ENCODE measurements at places on chromosomes 1 and 21.

DNA sequence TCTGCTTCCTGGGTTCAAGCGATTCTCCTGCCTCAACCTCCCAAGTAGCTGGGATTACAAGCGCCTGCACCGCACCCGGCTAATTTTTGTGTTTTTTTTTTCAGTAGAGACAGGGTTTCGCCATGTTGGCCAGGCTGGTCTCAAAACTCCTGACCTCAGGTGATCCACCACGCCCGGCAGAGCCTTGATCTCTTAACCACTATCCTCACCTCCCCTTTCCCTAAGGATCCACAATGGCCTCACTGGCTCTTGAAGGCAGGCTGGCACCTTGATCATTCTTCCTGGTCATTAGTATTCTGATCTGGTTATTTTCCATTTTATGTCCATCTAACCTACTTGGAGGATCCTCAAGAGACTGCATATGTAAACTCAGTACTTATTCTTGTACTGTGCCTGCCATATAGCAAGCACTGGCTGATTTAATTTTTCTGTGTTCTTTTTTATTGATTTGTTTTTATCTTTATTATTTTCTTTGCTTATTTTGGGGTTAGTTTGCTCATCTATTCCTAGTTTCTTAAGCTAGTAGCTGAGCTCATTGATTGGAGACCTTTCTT is 6.3 kb downstream of the RCC1 start:
- no peak for DNase-seq

DNA sequence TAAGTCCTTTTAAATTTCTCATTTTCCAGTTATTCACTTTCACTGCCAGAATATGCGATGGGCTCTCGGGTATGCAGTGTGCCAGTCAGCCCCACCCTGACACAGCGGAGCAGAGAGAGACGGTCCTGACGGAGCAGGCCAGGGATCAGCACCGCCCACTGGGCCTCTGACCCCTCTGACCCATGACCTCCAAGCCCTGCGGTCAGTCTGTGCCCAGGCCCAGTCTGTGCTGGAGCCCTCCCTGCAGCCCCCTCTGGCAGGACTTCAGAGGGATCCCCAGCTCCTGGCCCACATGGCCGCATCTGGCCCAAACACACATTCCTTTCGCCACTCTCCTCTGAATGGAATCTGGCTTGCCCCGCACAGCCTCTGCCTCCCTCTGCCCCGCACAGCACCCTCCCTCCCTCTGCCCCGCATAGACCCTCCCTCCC is 43.4 kb upstream of the COL6A2 start:
- DNase-seq = no peak

DNA sequence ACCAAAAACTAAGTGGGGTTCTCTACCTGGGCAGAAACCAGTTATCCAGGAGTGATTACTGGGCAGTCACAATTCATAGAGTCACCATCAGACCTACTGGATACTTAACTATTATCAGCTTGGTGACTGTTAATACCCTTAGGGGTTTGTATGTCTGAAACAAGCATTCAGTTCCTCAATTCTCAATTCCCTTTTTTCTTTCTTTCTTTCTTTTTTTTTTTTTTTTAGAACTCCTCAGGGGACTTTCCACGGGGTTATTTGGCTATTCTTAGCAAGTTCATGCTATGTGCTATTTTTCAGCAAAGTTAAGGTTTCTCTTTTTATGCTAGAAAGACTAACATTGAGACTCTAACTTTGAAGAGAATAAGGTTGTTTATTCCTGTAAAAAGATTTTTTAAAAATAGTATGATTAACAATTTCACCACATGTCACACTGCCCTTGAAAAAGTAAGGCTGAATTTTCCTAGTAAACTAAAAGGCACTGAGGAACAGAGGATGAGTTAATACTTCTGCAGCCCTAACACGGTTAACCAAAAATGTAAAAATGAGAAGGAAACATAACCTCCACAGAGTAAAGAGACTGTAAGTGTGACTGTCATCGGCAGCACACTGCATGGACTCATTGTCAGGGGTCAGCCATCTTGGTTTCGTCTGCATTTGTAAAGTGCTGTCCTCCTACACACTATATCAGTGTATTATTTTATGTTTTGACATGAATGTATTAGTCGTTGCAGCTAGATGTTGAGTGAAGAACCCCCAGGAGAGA is 310.2 kb downstream of the NTNG1 start:
- DNase-seq = no peak

DNA sequence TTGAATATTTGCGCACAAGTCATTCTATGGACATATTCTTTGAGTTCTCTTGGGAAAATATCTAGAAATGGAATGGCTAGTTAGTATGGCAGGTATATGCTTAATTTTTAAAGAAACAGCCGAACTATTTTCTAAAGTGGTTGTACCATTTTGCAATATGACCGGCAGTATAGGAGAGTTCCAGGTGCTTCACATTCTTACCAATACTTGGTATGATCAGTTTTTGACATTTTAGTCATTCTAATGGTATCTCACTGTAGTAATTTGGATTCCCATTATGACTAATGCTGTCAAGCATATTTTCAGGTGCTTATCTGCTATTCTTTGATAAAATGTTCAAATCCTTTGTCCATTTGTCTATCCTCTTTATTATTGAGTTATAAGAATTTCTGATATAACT is 20.6 kb downstream of the ATPAF1 start:
- DNase-seq = no peak

GRCh38 chr1:224251741-224252146 is 68.7 kb downstream of the DEGS1 start:
- no peak for DNase-seq

DNA sequence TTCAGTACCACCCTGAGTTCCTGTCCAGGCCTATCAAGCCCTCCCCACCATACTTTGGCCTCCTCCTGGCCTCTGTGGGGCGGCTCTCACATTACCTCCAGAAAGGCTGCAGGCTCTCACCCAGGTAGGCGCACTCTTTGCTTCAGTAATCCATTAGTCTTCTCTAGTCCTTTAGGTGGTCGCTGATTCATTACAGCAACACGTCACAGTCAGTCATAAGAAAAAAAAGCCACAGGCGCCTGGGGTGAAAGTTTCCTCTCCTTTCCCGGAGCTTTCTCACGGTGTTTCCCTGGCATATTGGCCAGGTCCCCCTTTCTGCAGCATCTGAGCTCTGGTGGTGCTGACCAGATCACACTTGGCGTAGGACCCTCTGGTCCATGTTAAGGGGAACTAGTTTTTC is 12.1 kb downstream of the SLFNL1 start:
- no peak for DNase-seq

DNA sequence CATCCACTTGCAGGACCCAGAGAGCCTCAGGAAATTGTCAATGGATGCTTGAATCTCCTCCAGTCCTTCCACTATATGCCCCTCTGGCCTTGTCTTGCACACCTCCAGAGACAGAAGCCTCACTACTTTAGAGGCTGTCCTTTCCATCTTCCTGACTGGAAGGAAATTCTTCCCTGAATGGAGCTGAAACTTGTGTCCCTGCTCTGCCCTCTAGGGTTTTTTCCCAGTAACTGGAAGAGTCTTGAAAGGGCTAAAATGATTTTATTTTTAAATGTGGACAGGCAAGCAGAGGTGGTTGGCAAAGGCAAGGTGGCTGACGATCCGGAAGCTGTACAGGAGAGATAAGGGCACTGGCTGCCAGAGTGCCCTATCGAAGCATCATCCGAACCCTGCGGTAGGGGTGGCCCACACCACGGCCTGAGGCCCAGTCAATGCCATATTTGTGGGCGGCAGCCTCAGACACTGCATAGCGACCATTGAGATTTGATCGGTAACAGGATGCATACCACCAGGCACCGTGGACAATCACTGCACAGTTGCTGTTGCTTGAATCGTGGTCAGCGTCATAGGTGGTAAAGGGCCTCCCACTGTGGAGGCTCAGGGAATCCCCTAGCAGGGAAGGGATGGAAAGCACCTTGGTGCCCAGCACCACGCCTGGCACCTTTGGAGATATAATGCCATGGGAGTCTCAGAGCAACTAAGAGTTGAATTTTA is 2.3 kb upstream of the MAP3K6 start:
- DNase-seq = no peak

- no peak for DNase-seq
Observed at GRCh38 chr1:164154622-164155021, 404.4 kb upstream of the PBX1 start.

- peak; percentile 69 for DNase-seq
Observed at GRCh38 chr1:187883356-187883755, 1054.6 kb downstream of the PLA2G4A start.

DNA sequence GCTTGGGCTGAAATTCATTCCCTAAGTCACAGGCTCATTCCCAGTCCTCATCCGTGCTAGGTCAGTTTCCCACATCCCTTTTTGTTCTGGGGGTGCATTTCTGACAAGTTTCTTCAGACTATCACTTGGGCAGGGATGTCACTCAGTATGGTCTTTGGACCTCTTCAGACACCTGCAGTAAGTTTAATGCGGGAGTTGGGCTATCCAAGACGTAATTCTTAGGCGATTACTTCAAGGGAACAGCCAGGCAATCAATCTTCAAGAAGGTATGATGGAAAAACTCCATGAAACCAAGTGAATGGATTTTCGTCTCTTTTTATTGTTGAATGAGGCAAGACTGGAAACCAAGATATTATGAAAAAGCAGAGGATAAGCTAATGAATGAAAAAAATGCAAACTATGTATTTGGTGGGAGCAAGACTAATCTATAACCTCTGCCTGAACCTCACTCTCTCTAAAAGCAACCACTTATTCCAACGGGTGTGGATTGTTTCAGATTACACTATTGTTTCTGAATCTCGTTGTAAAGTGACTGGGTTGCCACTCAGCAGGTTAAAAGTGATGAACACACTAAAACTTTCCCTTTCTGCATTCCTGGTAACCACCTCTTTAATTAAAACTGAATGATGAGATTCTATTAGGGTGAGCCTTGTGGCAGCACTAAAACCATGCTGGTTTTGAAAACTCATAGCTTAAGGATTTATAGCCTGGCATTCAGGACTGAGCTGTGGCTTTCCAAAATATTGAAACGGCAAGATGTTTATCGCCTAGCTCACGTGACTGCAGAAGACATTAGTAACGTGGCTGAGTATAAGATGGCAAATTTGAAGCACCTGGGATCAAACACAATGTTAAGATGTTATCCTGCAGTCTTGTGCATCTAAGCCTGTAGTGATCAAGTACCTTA is 1.1 kb downstream of the RASAL2 start:
- DNase-seq = no peak

GRCh38 chr21:25283720-25284119 is 323.6 kb downstream of the MRPL39 start:
- no peak for DNase-seq

Data from spinal cord (tissue), 10 donors.